ENCODE measurements at places on chromosomes 16 and 17.

- DNase-seq: no peak
Observed at GRCh38 chr16:57204675-57205074, 18.5 kb downstream of the RSPRY1 start.

DNA sequence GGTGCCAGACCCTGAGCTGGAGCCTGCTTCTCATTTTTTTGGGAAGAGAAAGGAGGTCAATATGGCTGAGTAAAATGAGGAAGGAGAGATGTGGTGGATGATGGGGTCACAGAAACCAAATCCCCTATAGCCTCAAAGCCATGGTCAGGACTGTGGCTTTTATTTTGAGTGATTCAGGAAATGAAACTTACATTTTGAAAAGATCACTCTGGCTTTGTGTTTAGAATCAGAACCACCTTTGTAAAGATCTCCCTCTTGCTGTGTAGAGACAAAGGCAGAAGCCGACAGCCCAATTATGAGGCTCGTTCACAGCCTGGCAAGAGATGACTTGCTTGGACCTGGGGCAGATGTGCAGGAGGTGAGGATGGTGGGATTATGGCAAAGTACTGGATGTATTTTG, 121.6 kb upstream of the ANKFN1 start:
- no peak for DNase-seq

- no peak for DNase-seq
Observed at GRCh38 chr17:6393351-6393952, 41.5 kb downstream of the AIPL1 start.

DNA sequence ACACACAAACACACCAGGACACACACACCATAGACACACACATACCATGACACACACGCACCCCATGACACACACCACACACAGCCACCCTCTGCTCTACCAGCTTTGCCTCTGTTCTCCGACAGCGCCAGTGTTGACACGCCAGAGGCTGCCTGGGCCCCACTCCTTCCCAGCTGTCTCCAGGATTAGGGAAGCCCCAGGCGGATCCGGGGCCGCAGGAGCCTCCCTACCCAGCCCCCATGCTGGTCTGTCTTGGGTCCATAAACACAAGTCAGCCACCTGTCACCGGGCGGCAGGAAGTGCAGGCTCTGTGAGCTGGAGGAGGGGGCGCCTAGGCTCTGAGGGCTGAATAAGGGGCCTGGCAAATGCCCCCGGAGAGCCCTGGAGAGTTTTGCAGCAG, 10.5 kb downstream of the TBC1D16 start:
- DNase-seq: no peak

DNA sequence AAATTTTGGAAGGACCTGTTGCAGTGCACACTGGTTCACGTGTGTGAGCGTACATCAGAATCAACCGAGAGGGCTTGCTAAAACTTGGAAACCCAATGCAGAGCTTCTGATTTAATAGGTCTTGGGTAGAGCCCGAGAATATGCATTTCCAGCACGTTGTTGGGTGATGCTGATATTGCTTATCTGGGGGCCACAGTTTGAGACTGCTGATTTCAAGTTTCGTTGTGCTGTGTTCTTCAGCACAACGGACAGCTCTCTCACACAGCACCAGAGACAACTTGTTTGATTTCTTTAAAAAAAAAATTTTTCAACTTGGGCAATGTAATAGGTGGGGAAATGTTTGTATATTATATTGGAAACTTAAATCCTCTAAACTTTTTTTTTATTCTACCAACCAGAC, 9.4 kb downstream of the OR4D2 start:
- DNase-seq: no peak

GRCh38 chr17:40025991-40026815, 11.0 kb downstream of the CSF3 start:
- peak; percentile 13 for DNase-seq

- no peak for DNase-seq
Observed at GRCh38 chr16:68116256-68116867, 31.2 kb downstream of the NFATC3 start.

- no peak for DNase-seq
Observed at GRCh38 chr17:64964796-64965195, 45.5 kb upstream of the LRRC37A3 start.

DNA sequence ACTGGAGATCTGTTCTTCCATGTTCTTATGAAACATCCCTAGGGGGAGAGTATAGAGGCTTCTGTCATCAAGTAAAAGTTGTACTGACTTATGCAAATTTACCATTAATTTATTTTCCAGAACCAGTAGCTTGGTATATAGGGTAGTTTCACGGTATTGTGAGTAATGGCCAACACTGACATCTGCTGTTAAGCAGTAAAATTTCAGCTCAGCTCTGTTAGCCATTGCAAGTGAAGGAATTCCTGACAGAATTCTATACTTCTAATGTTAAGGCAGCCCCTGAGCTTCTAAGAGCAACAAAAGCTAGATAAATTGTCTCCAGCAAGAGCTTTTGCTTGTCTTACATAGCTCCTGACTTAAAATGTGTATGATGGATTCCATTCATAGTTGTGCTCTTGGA, 613.5 kb upstream of the C16orf82 start:
- no peak for DNase-seq

- DNase-seq: peak; percentile 19
Observed at GRCh38 chr17:30824002-30824355, 513 bp downstream of the CRLF3 start.

GRCh38 chr16:31496670-31497069, 11.5 kb downstream of the RUSF1 start:
- DNase-seq: no peak

GRCh38 chr16:81647527-81647926, 131.6 kb upstream of the PLCG2 start:
- no peak for DNase-seq

- no peak for DNase-seq
Observed at GRCh38 chr17:30091771-30092170, 24.8 kb upstream of the NSRP1 start.

- no peak for DNase-seq
Observed at GRCh38 chr16:89422905-89423630, 67.3 kb downstream of the ANKRD11 start.

DNA sequence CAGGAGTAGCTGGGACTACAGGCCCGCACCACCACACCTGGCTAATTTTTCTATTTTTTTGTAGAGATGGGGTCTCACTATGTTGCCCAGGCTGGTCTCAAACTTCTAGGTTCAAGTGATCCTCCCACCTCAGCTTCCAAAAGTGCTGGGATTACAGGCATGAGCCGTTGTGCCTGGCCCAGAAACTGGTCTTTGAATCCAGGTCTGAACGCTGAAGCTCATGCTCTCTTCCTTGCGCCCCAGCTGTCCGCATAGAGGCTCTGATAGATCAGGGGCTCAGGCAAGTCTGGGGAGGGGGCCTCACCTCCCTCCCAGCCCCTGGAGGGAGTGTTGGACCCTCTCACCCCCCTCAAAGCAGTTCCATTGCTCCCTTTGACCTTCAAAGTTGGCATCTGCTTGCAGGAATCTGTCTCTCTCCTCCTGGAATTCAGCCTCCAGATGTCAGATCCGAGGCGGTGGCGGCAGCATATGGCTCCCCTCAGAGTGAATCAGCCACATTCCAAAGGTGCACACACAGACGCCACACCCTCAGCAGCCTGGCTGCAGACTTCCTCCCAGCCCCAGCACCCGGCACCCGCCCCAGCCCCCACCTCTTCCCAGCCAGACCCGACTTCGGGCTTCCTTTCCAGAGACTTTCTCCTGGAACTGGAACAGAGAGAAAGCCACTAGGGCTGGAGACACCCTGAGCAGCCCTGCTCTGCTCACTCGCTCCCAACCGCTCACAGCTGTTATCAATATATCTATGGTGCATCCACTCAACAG, 16.9 kb upstream of the GLIS2 start:
- DNase-seq: no peak

DNA sequence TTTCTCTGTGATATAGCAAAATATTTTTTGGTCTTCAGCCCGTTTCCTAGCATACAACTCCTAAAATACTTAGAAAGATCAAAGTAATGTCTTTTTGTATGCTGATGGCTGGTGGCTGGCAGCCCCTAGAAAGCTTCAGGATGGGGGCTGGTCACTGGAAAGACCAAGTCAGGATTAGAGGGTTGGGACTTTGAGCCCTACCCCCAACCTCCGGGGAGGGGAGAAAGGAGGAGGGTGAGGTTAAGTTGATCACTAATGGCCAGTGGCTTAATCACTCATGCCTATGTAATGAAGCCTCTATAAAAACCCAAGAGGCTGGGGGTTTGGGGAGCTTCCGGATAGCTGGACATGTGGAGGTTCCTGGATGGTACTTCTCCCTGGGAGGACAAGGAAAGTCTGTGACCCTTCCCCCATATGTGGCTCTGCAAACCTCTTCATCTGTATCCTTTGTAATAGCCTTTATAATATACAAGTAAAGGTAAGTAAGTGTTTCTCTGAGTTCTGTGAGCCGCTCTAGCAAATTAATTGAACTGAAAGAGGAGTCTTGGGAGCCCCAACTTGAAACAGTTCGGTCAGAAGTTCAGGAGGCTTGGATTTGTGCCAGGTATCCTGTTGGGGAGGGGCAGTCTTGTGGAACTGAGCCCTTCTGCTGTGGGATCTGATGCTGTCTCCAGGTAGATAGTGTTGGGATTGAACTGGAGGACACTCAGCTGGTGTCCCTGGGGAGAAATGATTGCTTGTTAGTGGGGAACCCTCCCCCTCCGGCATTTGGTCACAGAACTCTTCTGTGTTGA, 3.5 kb downstream of the SLC7A6 start:
- no peak for DNase-seq

DNA sequence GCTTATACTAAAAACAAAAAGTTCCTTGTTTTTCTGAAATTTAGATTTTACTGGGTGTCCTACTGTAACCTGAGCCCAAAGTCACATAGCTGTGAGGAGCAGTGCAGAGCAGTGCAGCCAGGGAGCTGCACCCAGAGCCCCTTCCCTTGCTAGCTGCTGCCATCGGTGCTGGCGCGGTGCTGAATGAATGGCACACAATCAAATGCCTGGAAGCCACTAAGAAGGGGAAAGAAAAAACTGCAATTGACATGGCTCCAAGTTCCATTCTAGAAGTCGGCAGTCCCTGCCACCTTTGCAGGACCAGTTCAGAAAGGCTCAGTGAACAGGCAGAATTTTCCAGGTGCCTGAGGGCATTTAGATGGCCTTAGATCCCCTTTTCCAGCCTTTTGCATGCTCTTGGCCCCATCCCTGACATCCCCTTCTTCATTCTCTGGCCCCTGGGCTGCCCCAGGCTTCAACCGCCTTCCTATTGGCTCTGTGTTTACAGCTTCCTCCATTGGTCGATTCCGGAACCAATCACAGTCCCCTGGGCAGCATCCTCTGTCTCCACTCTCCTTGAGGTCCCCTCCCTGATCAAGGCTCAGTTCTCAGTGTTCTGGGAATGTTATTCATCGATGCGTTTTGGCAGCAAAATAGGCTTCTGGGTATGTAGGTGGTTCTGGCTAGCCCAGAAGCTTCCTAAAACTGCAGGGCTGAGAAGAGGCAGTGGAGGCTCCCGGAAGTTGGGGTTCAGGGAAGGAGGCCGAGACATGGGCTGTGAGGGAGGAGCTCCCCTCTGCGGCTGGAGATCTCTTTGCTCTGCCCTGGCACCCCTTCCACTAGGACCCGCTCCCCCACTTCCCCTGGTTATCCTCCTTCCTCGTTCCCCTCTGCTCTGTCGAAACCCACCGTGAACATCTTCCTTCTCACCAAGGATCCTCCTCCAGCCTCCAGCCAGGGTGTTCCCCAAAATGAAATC, 37.9 kb downstream of the ATP2C2 start:
- DNase-seq: no peak

GRCh38 chr16:28846933-28847273, 755 bp upstream of the TUFM start:
- no peak for DNase-seq

DNA sequence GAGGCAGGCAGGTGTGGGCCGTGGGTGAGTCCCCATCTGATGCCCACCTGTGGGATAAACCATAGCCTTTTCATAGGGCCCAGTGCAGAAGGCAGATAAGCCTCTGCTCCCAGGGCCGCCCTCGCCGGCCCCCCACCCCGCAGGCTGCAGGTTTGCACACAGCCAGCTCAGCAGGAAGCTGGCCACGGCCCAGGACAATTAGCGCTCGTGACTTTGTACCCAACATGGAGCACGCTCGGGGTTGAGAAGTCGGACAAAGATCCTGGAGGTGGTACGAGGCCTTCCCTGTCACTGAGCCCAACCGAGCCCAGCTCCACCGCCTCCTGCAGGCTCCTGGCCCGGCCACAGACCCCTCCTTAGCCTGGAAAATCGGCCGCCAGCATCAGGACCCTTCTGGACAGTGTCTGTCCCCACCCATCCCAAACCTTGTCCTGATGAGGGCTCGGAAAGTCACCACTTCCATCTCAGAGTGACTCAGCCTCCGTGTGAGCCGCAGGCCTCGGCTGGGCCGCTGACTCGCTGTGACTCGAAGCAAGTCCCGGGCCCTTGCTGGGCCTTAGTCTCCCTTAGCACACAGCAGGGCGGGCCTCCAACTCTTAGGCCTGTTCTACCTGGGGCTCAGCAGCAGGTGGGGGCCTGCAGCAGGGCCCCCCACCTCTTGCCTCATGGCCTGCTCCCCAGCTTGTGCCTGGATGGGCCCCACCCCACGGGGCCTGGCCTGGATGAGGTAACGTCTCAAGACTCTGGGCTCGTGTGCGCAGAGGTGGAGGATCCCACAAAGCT, 22.7 kb downstream of the FAM83G start:
- DNase-seq: no peak

- DNase-seq: no peak
Observed at GRCh38 chr16:19309178-19309577, 23.6 kb downstream of the CLEC19A start.

- peak; percentile 38 for DNase-seq
Observed at GRCh38 chr17:74749279-74750038, 1.0 kb downstream of the NHERF1 start.

GRCh38 chr17:54177606-54178308, 355.0 kb downstream of the KIF2B start:
- no peak for DNase-seq

GRCh38 chr16:52203096-52203495, 343.8 kb downstream of the TOX3 start:
- DNase-seq: no peak

- DNase-seq: no peak
Observed at GRCh38 chr16:89052191-89052889, 41.3 kb upstream of the ACSF3 start.

DNA sequence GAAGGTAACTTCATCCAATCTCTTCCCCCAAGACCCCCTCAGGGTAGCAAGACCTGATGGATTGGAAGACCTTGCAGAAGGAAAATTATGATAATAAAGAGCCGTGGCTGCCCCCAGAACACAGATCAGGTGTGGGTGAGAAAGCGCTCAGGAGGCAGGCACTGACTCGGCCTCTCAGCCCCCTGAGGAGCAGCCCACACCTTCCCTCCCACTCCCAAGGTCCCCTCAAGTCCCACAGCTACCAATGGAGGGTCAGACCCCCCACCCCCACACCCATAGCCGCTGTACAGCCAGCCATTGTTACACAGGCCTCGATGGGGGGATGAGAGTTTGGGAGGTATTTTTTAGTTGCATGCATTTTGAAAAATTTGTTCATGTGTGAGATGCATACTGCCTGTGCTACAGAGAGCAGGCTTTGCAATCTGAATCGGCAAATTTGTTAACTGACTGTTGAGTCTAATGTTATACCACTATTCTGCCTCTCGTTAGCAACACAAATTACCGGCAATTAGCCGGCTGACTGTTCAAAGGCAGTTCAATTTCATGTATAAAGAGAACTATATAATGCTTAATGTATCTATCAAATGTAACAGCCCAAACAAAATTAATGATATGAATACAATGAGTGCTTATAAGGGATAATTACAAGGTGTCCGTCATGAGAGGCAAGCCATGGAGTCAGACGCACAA, 211.7 kb downstream of the C16orf78 start:
- DNase-seq: no peak
